ENCODE measurements at places on chromosomes 5 and 9.

GRCh38 chr5:74638970-74639806 lies 1.3 kb downstream of the ENC1 start:
- no peak for DNase-seq

GRCh38 chr9:110049699-110050450 lies 158.1 kb downstream of the C9orf152 start:
- peak; percentile 5 for DNase-seq

DNA sequence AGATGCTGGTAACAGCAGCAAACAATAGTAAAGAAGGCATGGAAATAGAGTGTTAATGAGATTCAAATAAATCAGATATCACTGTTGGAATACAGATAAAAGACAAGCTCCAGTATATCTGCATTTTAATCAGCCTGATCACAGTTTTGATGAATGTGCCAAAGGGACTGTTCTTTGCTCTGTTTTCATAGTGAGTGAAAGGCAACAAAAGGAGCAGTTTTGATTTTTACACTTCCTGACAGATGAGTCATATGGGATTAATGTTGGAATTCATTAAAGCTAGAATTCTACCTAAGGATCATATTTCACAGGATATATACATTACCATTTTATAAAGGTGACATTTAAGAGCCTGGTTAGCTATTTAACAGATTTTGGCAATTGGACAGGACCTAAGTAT lies 743.3 kb upstream of the PTPRD start:
- no peak for DNase-seq

- no peak for DNase-seq
These were observed 46.1 kb downstream of the PRUNE2 start for GRCh38 chr9:76859860-76860259.

DNA sequence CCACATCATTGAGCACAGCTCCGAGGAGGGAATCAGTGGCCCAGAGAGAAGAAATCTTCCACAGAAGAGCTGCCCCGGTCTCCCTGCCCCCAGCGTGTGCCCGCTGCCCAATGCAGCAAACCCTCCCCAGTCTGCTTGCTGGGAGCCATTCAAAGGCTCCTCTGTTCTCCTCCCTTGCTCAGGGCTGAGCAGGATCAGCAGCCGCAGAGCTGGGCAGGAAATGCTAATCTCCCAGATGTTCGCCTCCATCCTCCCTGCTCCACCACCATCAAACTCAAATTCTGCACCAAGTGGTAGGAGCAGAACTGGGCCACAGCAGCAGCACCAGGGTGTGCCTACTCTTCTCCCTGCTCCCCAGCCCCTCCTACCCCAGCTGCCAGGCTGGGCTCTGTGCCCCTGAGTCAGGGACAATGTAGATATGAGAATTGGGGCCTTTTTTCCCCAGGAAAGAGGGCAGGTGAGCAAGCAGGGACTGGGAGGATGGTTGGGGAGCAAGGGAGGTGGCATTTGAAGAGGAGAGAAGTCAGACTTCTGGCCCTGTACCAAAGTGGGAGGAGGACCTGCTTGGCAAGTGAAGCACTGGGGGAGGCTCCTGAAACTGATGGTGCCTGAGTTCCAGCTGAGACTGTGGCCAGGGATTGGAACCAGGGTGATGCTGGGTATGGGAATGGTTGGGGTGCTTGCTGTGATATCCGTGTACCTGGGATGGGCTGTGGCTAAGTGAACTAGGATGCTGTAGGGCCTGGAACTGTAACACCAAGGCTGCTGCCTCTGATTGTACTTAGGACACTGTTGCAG lies 1.9 kb upstream of the PCDH1 start:
- no peak for DNase-seq

DNA sequence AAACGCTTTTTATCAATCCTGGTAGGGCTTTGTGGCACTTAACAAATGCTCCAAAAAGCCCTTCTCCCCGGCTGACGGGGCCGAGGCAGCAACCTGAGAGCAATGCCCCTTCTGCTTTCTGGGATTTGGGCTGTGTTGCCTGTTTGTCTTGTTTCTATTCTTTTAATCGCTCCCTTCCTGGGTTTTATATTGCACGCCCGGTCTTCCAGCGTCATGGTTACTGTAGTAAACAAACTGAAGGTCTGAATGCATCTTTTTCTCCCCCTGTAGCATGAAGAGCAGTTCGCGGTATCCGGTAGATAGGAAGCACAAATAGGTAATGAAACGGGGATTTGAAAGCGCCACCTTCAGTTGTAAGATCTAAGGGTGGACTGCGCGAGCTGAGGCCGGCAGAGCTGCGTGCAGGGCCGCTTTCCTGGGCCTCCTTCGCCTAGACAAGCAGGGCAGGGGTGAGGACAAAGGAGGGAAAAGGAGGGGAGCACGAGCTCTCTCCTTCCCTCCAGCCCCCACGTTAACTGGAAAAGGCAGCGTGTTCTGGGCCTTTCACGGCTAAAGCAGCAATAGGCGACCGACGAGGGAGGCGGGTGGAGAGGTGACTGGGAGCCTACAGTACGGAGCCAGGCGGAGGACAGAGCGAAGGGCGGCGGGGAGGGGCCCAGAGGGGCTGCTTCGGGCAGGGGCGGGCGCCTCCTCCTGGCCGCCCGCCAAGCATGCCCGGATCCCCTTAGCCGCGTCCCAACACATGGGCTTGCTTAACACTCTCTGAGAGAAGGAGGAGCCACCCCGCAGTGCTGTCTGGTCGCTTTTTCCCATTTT lies 49.3 kb upstream of the ZNF366 start:
- no peak for DNase-seq

- no peak for DNase-seq
These were observed 114.2 kb downstream of the PRDM6 start for GRCh38 chr5:123203105-123203800.

GRCh38 chr5:145244788-145245187 lies 590.4 kb downstream of the PRELID2 start:
- no peak for DNase-seq

DNA sequence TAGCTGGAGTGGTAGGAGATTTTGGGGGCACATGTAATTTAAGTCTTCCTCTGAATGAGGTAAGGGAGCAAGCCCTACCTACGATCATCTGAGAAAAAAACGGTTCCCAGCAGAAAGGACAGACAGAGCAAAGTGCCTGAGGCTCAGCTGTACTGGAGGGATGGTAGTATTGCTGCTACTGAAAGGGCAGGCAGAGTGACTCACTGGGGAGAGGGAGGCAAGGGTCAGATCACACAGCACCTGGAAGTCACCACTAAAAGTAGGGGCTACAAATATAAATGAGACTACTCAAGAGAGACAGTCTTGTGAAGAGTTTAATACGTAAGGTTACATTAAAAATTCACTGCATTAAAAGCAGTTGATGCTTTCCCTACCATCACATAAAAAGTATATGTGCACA lies 75.9 kb downstream of the NFIB start:
- DNase-seq, result no peak

DNA sequence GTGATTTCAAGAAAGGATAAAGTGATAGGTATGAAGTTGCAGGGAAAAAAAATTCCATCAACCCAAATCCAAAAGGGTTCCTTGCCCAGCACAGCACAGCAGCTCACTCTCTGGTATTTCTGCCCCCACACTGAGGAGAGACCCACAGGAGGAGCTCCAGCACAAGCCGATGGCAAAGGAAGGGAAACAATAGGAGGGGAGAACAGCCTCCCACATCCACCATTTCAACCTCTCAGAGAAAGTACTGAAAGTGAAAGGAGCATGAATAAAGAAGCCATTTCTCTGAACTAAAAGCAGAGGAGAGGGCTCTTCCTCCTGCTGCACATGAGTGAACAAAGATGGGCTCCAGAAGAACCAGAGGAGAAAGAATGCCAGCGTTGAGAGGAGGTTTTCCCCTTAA lies 54.9 kb upstream of the ZSWIM6 start:
- peak; percentile 47 for DNase-seq

DNA sequence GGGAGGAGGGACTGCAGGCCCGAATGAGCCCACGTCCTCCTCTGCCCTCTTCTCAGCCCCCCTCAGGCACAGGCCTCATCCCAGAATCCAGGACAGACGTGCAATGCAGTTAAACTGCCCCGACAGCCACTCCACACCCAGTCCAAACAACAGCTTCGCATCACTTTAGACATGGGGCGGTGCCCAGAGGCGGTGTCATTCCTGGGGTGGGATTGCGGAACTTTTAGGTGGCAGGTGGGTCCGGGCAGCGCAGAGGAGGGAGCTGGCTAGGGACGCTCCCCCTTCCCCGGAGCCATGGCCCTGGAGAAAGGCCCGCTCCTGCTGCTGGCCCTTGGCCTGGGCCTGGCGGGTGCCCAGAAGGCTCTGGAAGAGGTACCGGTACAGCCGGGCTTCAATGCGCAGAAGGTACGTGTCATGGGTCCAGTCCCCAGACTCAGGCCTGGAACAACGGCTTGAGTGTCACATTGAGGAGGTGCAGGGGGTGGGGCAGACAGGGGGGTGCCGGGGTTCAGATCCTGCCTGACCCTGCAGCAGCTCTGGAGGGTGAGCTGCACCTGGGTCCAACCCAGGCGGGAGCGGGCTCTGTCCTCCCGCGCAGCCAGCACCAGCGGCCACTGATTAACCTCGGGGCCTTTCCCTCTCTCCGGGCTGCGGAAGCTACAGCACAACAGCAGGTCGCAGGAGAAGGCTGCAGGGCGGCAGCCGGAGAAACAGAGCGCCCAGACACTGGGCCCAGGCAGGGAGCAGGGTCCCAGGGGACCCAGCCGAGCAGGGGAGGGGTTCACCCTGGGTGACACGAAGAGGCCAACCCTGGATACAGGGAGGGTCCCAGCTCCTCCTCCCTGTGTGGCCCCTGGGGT lies 25.2 kb downstream of the GLT6D1 start:
- no peak for DNase-seq

GRCh38 chr9:22211588-22212360 lies 202.7 kb upstream of the CDKN2B start:
- no peak for DNase-seq

DNA sequence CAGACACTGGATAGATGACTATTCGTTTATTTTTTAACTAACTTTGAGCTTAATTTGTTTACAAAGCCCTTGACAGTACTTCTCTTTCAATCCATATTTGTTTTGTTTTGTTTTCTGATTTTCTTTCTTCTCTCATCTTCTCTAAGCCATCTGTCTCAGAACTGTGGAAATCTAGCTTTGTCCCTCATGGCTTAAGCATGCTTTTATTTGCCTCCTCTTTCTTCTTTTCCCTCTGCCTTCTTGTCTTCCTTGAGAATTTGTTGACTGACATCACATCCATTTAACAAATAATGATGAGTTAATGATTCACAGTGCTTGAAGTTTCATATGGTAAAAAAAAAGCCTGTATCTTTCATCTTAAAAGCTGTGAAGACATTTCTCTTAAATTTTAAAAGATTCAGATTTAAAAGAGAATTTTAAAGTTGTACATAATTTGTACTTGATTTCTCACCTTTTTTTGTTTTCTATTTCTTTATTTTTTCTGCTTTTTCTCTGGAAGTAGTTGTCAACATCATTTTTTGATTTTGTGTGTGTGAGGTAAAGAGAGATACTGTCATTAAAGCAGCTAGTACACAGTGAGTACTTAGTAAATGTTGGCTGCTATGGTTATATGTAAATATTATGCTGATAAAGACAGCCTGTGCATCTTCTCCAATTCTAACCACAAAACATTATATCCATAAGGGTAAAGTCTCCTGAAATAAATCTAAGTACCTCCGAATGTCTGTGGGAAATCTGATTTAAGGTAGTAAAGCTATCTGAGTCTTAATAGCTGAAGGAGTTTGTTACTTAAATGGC lies 13.9 kb upstream of the SGCD start:
- DNase-seq, result no peak

GRCh38 chr5:149317281-149318048 lies 27.8 kb upstream of the GRPEL2 start:
- DNase-seq, result no peak

- DNase-seq, result peak; percentile 77
These were observed 13.1 kb downstream of the GPRIN1 start for GRCh38 chr5:176596689-176597416.

GRCh38 chr5:107147589-107147988 lies 523.1 kb downstream of the EFNA5 start:
- DNase-seq, result no peak

DNA sequence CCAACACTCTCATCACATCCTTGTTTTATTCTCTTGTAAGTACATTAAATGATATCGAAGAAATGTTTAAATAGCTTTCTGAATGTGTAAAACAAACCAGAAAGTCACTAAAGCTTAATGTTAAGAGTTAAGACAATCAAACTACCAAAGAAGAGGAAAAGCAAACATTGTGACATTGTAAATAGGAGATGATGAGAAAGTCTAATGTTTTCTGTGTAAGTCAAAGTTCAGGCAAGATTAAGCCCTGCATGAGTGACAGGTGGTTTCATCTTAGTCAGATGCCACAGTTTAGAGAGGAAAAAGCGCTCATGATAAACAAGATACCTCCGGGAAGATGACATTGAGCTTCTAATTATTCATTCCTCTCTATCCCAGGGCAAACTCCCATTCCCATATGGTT lies 50.9 kb upstream of the PHYKPL start:
- no peak for DNase-seq

- no peak for DNase-seq
These were observed 649 bp upstream of the GLE1 start for GRCh38 chr9:128503870-128504269.

DNA sequence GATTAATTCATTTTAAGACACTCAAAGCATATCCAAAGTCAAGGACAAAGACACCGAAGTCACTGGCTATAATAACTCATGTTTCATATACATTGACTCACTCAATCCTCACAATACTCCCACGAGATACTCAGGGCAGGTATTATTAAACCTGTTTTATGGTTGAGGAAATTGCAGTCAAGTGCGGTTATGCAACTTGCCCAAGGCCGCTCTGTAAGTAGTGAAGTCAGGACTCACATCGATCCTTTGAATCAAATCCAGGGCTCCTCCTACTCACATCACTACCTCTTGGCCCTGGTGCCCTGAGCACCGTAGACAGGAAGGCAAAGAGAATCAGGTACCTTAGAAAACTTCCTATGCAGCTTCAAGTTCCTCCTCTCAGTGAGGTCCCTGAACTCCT lies 87.8 kb upstream of the APC start:
- no peak for DNase-seq

DNA sequence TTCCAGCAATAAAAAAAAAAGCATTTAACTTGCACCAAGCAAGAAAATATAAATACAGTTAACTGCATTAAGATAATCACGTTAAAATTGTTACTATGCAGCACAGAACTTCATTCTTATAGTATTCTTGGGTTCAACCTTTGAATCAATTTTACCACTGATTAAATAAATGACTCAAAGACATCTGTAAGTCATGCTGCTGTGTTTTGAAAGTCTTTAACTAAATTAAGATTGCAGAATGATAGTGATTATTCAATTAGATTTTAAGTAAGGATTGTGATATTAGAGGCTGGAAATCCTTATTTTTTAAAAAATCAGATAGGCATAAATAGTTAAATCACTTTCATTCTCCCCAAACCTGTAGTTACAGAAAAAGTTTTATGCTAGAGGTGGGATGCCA lies 116.4 kb downstream of the SCAMP1 start:
- no peak for DNase-seq

DNA sequence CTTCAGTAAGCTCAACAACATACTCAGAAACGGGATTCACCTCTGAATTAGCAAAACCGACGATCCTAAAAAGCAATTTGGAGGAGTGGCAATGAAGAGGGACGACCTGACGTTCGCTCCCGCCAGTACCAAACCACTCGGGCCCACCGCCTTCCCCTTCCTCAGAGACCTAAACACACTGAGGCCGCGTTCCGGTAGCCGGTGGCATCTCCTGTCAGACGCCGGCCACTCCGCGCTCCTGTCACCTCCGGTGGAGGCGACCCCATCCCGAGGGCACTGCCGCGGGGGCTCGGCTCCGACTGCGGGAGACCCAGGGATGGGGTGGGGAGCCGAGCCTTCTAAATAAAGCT lies 617 bp downstream of the PPP6C start:
- DNase-seq, result peak; percentile 13

GRCh38 chr5:71844862-71845261 lies 125.8 kb downstream of the CARTPT start:
- no peak for DNase-seq

All from T-helper 2 cell (primary cell).